ENCODE measurements at places on chromosomes 12 and 14.

- no peak for DNase-seq
Measured at GRCh38 chr12:110763583-110763982, 20.9 kb upstream of the PPP1CC start.

GRCh38 chr12:113470871-113471618 is 626 bp downstream of the LHX5 start:
- DNase-seq: peak; percentile 71

DNA sequence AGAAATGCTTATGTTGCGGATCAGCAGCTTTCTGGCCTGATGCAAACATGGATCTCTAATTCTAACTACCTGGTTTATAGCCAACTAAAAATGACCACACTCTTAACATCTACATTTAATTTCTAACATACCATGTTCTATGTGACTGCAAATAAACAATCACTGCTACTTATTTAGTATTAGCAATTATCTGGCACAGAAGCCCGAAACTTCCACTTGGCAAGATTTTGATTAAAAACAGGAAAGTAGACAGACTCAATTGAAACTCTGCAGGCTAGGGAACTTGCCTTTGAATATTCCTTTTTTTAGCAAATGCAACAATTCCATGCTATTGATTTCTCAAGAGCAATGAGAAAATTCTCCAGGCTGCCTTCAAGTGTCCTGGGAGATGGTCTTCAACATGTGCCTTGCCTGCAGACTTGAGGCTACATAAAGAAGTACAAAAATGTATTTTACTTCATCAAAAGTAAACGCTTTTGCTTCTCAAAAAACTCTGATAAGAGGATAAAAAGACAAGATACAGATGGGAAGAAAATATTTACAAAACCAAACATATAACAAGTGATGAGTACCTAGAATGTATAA is 9.1 kb upstream of the TMCC3 start:
- DNase-seq: no peak

GRCh38 chr14:74296037-74296467 is 6.7 kb downstream of the ABCD4 start:
- no peak for DNase-seq

All from GM23338 (cell line).